Activated CD8-positive, alpha-beta T cell treated with anti-CD3 and anti-CD28 coated beads, Interleukin-2, amount 10 ng/mL, durations not matched to agents 7 days and 5 days (primary cell): ENCODE measurements at places on chromosomes 6 and 20.

GRCh38 chr6:133262804-133263203 lies 21.6 kb downstream of the EYA4 start:
- no peaks in the 10 kb centered on the region for H3K4me1 ChIP-seq
- no peak for DNase-seq
- no peak overlapping the region for H3K4me3 ChIP-seq
- H3K27ac ChIP-seq: no peak overlapping the region

DNA sequence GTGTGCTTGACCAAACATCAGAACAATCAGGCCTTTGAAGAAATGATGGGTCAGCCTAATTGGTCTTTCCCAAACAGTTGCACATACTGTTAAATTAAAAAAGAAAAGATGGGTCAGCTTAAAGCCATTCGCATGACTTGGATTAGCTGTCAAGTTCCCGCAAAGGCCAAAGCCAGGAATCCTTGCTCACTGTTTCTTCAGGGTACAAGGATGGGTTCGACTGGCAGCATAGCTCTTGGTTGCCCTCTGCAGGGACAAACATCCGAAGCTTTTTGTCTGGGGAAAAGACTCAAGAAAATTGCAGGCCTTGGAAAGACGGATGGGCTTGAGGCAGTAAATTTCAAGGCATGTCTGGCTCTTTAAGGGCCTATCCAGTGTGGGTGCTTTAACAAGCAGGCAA lies 168.0 kb downstream of the HDGFL1 start:
- no peak overlapping the region for H3K27ac ChIP-seq
- no peak overlapping the region for H3K4me3 ChIP-seq
- H3K27me3 ChIP-seq: no peaks in the 10 kb centered on the region
- H3K4me1 ChIP-seq: no peaks in the 10 kb centered on the region
- no peak for DNase-seq

GRCh38 chr6:127225497-127225896 lies 41.2 kb upstream of the RNF146 start:
- H3K36me3 ChIP-seq: no peaks in the 10 kb centered on the region
- H3K27me3 ChIP-seq: peaks cover 6% of the 10 kb centered on the region
- no peak overlapping the region for H3K27ac ChIP-seq
- no peak overlapping the region for H3K4me3 ChIP-seq

DNA sequence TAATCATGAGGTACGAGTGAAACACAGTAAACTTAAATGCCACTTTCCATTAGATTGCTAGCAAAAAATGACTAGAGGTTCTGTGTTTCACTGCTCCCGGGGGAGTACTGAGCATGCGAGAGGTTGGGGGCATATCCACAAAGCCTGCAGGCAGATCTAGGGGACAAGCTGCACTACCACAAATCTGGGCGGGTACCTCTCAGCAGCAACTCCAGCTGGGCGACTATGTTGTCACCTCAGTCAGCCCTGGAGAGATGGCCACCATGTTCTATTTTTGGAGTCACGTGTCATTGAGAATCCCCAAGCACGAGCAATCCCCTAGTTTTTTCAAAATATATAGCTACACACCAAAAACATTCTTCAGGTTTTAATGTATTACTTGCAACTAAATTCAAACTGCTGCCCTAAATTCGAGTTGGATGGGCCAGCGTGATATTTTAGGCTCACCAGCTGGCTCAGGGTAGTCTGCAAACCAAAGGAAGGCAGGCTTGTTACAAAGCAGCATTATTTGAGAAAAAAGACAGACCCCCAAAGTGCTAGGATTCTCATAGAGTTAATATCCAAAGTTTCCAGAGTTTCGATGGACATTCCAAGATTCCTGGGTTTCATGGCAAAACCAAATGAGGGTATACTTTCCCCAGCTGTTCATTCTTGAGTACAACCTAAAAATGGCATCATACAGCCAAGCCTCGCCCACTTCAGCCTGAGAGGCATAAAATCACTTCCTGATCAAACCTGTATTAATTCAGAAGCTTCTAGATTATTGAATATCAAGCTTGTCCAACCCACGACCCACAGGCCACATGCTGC lies 24.1 kb upstream of the MYLIP start:
- no peaks in the 10 kb centered on the region for H3K27me3 ChIP-seq
- H3K4me3 ChIP-seq: no peak overlapping the region
- no peak overlapping the region for H3K27ac ChIP-seq

- no peak for DNase-seq
- peaks cover 9% of the 10 kb centered on the region for H3K27me3 ChIP-seq
- no peak overlapping the region for H3K4me3 ChIP-seq
Observed at GRCh38 chr20:60132827-60133670, 174.8 kb downstream of the CDH26 start.

GRCh38 chr6:133377219-133377618 lies 136.1 kb downstream of the EYA4 start:
- no peaks in the 10 kb centered on the region for H3K4me1 ChIP-seq
- no peak overlapping the region for H3K4me3 ChIP-seq
- H3K27me3 ChIP-seq: peaks cover 2% of the 10 kb centered on the region
- no peak for DNase-seq

DNA sequence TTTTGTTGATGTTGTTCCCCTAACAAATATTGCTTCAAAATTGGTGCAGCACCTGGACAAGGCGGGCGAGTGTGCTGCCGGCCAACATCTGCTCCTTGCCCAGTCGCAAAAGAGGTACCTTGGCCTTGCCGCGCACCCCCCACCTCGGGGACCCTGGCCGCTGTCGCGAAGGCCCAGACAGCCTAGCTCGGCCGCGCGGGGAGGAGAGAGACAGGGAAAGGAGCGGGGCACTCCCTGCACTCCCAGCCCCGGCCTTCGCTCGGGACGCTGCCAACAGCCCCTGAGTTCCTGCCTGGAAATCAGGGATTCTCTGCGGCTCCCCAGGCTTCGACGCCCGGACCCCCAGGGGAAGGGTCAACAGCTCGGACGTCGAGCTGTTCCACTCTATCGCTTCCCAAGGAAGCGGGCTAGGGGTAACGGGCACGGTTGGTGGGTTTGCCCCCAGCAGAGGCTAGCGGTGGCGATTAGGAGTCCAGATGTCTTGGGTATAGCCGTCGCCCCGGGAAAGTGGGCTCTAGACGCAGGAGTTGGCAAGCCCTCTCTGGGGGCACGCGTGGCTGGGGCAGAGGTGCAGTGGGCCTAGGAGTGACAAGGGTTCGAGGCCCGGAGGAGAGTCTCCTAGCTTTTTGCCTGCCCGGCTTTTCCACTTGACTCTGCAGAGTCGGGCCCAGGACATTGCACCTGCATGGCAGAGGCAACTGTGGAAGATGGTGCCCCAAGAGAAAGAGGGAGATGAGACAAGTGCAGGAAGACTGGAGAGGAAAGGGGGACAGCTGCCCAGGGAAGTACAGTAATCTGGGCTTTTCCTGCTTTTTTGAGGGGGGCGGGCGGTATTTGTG lies 8.2 kb downstream of the POU3F2 start:
- H3K4me1 ChIP-seq: peaks cover 13% of the 10 kb centered on the region
- no peak overlapping the region for H3K4me3 ChIP-seq
- DNase-seq: no peak

- no peaks in the 10 kb centered on the region for H3K27me3 ChIP-seq
- no peak overlapping the region for H3K27ac ChIP-seq
- H3K36me3 ChIP-seq: peaks cover 44% of the 10 kb centered on the region
- H3K4me1 ChIP-seq: peaks cover 3% of the 10 kb centered on the region
- H3K4me3 ChIP-seq: no peak overlapping the region
Observed at GRCh38 chr6:35573495-35574110, 60.9 kb upstream of the TULP1 start.

DNA sequence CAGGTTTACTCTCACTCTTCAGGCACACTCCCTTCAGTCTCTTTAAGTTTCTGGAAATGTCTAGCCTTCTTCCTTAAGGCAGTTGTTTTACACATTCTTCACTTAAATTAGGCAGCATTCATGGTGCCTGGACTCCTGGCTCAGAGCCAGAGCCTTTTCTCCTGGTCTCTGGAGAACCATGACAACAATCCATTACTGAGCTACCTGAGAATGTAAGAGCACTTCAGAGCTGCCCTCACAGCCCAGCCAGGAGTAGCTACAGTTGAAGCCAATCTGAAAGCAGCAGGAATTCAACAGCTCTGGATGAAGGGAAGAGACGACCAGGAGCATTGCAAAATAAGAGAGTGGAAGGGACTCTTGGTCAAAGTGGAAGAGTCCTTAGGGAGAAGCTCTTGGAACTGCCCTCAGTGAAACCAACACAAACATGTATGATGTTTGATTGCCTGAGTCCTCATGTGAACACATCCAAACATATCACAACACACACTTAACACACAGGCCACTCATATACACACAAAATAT lies 416.8 kb upstream of the SPTLC3 start:
- no peak overlapping the region for H3K27ac ChIP-seq
- no peaks in the 10 kb centered on the region for H3K27me3 ChIP-seq
- H3K4me1 ChIP-seq: no peaks in the 10 kb centered on the region
- DNase-seq: no peak
- no peaks in the 10 kb centered on the region for H3K36me3 ChIP-seq

- H3K27me3 ChIP-seq: no peaks in the 10 kb centered on the region
- peaks cover 4% of the 10 kb centered on the region for H3K36me3 ChIP-seq
- DNase-seq: peak; percentile 89
- peak overlapping the region; percentile 97 for H3K27ac ChIP-seq
- H3K4me3 ChIP-seq: peak overlapping the region; percentile 63
- H3K4me1 ChIP-seq: peaks cover 40% of the 10 kb centered on the region
Observed at GRCh38 chr20:53949319-53949839, 121.0 kb downstream of the BCAS1 start.

DNA sequence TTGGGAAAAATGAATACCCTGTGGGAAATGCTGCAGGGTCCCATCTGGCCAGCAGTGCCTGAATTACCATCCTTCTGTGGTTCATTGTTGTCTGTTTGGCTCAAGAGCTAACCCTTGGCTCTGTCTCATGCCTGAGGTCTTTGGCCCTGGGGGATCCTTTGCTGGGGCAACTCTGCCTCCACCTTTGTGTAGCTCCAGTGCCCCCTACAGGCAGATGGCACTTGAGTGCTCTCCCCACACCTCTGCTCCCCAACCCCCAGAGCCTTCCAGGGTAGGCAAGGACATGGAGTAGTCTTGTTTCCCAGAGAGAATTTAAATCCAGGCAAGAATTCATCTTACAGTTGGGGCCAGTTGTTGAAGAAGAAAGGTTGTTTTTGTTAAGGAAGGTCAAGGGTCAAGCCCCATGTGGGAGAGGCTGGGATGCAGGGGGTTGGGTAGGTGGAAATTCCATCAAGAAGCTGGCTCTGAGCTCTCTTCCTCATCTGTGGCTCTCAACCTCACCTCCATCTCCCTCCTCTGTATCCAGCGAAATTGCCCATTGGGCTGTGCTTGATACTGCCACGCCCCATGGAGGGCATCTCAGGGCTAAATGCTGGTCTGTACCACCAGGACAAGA lies 44.2 kb downstream of the ZNF831 start:
- peak overlapping the region; percentile 61 for H3K27ac ChIP-seq
- H3K27me3 ChIP-seq: no peaks in the 10 kb centered on the region
- no peak overlapping the region for H3K4me3 ChIP-seq
- peaks cover 1% of the 10 kb centered on the region for H3K36me3 ChIP-seq
- DNase-seq: peak; percentile 86

DNA sequence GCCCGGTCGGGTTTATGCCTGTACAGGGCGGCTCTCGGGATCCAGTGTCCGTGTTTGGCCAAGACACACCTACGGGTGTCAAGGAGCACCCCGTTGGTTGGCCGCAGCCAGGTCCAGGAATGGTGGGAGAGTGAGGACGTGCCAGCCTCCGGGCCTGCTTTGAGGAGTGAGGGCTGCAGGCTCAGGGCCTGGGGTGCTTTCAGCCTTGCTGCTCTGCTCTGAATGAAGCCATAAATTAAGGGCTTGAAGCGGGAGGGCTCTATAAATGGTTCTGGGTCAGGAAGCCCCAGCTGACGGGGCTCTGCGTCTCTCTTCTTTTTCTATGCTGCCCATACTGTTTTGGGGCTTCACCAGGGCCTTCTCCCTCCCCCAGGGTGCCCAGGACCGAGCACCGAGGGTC lies 15.1 kb downstream of the GATA5 start:
- H3K36me3 ChIP-seq: no peaks in the 10 kb centered on the region
- no peak overlapping the region for H3K27ac ChIP-seq
- no peaks in the 10 kb centered on the region for H3K4me1 ChIP-seq
- no peak overlapping the region for H3K4me3 ChIP-seq
- H3K27me3 ChIP-seq: peaks cover 2% of the 10 kb centered on the region

GRCh38 chr20:12966468-12967085 lies 42.2 kb upstream of the SPTLC3 start:
- H3K36me3 ChIP-seq: no peaks in the 10 kb centered on the region
- no peak for DNase-seq
- H3K27me3 ChIP-seq: peaks cover 2% of the 10 kb centered on the region

DNA sequence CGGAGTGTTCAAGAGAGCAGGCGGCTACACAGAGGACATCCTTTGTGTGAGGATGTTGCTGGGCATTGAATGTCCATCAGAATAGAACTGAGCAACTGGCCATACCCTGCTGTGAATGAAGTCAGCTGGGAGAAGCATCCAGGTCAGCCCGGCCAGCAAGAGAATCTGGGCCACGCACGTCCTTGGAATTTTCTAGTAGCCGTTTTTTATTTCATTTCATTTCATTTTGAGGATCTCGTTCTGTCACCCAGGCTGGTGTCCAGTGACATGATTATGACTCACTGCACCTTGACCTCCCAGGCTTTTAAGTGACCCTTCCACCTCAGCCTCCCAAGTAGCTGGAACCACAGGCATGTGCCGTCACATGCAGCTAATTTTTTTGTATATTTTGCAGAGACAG lies 97.9 kb downstream of the SSR1 start:
- no peak overlapping the region for H3K27ac ChIP-seq
- no peak for DNase-seq
- H3K36me3 ChIP-seq: peaks cover 54% of the 10 kb centered on the region

DNA sequence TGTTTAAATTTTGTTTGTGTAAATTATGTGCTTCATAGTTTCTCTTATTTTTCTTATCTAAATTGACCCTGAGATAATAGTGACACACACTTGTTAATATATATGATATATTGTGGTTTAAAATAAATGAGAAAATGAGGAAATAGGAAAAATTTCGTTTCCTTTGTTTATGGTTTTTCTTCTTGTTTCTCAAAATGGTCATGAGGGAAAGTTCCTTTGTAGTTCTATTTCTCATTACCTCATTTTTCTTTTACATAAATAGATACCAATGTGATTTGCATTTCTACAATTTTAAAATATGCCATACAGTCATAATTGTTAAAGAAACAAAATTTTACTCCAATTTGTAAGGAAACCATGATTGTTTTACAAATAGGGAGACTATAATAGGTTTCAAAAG lies 9.2 kb downstream of the OR2A4 start:
- peaks cover 5% of the 10 kb centered on the region for H3K4me1 ChIP-seq
- H3K27ac ChIP-seq: no peak overlapping the region
- no peaks in the 10 kb centered on the region for H3K36me3 ChIP-seq
- DNase-seq: no peak
- peaks cover 7% of the 10 kb centered on the region for H3K27me3 ChIP-seq

DNA sequence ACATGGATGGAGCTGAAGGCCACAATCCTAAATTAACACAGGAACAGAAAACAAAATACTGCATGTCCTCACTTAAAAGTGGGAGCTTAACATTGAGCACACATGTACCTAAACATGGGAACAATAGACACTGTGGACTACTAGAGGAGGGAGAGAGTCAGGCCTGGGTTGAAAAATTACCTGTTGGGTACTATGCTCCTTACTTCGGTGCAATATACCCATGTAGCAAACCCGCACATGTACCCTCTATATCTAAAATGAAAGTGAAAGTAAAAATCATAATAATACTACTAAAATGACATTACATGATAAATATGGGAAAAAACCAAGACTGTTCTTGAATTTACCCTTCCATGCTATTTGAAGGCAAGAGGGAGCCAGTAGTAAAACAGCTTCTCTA lies 1273.8 kb upstream of the ADGRB3 start:
- no peaks in the 10 kb centered on the region for H3K36me3 ChIP-seq
- no peak for DNase-seq
- no peak overlapping the region for H3K4me3 ChIP-seq
- peaks cover 3% of the 10 kb centered on the region for H3K4me1 ChIP-seq
- H3K27me3 ChIP-seq: no peaks in the 10 kb centered on the region
- H3K27ac ChIP-seq: no peak overlapping the region

GRCh38 chr6:14506656-14507246 lies 389.2 kb downstream of the CD83 start:
- peak overlapping the region; percentile 4 for H3K27ac ChIP-seq
- DNase-seq: peak; percentile 17
- H3K36me3 ChIP-seq: no peaks in the 10 kb centered on the region
